ENCODE measurements at places on chromosomes 1 and 21. TPM values are rescaled to one million over a fixed set of nuclear protein-coding genes. Genes with fewer than 3 reads are reported as not detected.
A peak's percentile ranks its signal among the peaks of the same experiment; 100 is the strongest.

MAP1LC3C gene
- 10.8 TPM for total RNA-seq

DNA sequence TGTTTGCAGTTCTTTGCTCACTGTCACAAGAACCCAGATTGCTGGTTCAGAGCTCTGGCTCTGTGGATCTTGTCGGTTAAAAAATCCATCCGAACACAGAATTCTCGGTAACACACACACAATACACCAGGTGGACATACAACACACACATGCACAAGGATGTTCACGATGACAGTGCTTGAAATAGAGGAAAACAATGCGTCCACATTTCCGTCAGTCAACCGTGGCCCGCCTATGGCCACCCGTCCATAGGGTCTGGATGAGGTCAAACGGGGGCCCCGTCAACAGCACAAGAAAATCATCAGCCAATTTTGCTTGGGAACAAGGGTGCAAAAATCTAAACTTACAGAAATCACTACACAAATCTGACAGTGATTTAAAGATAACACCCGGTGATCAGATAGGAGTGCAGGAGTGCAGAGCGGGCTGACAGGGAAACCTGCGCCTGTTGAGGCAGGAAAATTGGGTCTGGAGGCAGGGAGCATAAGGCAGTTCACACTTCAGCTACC, 50.4 kb upstream of the SLC19A1 start:
- DNase-seq: no peak
- H3K4me3 ChIP-seq: no peak overlapping the region
- H3K27me3 ChIP-seq: peaks cover 3% of the 10 kb centered on the region
- H3K36me3 ChIP-seq: no peaks in the 10 kb centered on the region
- H3K27ac ChIP-seq: no peak overlapping the region

- no peaks in the 10 kb centered on the region for H3K27me3 ChIP-seq
- no peaks in the 10 kb centered on the region for H3K4me1 ChIP-seq
- H3K27ac ChIP-seq: no peak overlapping the region
- no peak for DNase-seq
Measured at GRCh38 chr1:170580636-170581440, 48.9 kb downstream of the GORAB start.

GRCh38 chr1:8118031-8118451, 91.9 kb upstream of the ERRFI1 start:
- H3K36me3 ChIP-seq: no peaks in the 10 kb centered on the region
- H3K27ac ChIP-seq: peak overlapping the region; percentile 88
- no peaks in the 10 kb centered on the region for H3K27me3 ChIP-seq
- DNase-seq: no peak
- H3K4me1 ChIP-seq: peaks cover 6% of the 10 kb centered on the region

GRCh38 chr1:112693821-112694220, 13.1 kb downstream of the RHOC start:
- no peaks in the 10 kb centered on the region for H3K36me3 ChIP-seq
- H3K27ac ChIP-seq: no peak overlapping the region
- no peak overlapping the region for H3K4me3 ChIP-seq
- no peaks in the 10 kb centered on the region for H3K4me1 ChIP-seq
- H3K27me3 ChIP-seq: no peaks in the 10 kb centered on the region

DNA sequence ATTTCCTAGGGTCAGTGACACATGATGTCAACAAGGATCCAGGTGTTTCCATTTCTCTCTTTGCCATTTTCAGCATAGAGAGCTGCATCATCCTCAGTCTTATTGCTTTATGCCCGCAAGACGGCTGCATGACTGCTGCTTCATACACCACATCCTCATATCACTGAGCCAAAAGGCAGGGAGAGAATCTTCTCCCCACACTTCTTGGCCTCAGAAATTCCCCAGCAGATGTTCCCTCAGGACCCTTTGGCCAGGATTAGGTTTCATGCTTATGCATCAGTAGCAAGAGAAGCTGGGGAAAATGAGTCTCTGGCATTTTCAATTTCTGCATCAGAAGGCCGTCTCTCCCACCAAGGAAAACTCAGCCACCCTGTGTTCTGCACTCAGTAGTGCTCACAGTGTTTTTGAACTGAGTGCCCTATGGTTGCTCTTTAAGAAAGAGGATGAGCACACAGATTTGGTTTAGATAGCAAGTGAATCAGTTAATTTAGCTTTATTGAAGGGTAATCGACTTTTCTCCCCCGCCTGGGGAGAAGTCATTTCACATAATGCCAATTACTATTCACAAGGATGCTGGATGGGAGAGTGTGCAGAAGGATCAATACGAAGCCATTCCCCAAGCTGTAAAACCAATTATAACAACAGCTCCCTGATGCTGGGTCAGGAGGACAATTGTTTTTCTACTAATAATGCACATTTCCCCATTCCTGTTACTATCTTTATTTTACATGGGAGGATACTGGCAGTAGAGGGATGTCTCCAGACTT, 360.2 kb downstream of the HHIPL2 start:
- no peak overlapping the region for H3K27ac ChIP-seq
- H3K27me3 ChIP-seq: no peaks in the 10 kb centered on the region
- no peaks in the 10 kb centered on the region for H3K4me1 ChIP-seq
- H3K36me3 ChIP-seq: no peaks in the 10 kb centered on the region

- H3K27ac ChIP-seq: no peak overlapping the region
- H3K27me3 ChIP-seq: no peaks in the 10 kb centered on the region
- no peaks in the 10 kb centered on the region for H3K4me1 ChIP-seq
- H3K4me3 ChIP-seq: no peak overlapping the region
Measured at GRCh38 chr1:30200161-30200560, 523.2 kb downstream of the MATN1 start.

DNA sequence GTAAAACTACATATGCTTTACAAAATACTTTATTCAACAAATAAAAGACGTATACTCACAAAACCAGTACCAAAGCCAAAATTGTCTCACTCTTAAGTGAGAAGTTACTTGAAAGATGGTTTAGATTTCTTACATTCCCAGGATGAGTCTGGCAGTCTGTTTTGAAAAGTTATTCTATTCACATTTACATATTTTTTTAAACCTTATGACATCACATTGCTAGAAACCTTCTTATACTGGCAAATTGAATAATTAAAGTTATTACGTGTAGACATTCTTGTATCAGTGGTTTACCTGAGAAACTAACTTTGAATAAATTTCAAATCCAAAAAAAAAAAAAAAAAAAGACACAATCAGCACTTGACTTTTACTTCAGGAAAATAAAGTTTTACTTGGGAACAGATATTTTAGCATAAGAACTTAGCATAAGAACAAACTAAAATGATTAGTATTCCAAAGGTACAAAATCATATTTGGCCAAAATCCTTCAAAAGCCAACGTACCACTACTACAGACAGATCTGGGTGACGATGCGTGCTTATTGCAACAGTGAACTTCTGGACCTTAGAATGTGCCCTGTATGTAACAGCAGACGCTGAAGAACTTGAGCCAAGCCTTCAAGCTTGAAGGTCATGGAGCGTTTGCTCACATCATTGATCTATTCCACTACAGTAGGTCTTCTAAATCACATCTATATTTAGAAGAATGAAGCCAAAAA, 2.5 kb downstream of the CDC42BPA start:
- H3K27ac ChIP-seq: no peak overlapping the region
- peak overlapping the region; percentile 93 for H3K4me3 ChIP-seq
- H3K27me3 ChIP-seq: no peaks in the 10 kb centered on the region

- H3K4me3 ChIP-seq: no peak overlapping the region
- no peak for DNase-seq
- no peaks in the 10 kb centered on the region for H3K4me1 ChIP-seq
- H3K27me3 ChIP-seq: no peaks in the 10 kb centered on the region
- no peak overlapping the region for H3K27ac ChIP-seq
Measured at GRCh38 chr1:40405812-40406211, 32.3 kb downstream of the SMAP2 start.

DNA sequence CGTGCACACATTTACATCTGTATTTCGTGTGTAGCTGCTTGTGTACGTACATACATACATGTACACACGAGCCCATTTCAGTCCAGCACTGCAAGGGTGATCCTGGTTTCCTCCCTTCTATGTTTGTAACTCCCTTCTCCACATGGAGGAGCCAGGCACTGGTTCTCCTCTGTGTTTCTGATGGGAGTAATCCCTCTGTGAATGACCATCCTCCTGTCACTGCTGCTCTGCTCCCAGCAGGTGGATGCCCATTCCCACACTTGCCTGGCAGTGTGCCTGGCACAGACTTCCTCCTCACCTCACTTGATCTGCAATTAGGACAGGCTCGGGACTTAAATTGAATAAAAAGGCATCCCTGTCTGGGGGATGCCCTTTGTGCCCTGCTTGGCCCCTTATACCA, 37.1 kb downstream of the TRAPPC10 start:
- no peak overlapping the region for H3K4me3 ChIP-seq
- no peak for DNase-seq
- no peaks in the 10 kb centered on the region for H3K27me3 ChIP-seq
- H3K4me1 ChIP-seq: no peaks in the 10 kb centered on the region
- H3K36me3 ChIP-seq: no peaks in the 10 kb centered on the region

DNA sequence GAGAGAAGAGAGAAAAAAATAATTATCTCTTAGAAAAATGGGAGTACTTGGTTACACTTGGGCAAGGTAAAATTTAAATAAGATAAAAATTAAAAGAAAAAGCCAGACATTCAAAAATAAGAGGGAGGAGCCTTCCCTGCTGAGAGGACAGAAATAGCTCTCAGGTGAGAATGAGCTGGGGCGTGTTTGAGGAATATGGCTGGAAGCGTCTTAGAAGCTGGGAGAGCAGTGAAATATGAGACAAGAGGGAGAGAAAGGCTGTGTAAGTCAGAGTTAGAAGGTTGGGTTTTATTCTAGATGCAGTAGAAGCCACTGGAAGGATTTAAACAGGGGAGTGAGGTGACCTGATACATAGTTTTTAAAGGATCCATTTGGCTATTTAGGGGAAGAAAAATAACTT, 154.2 kb upstream of the L1TD1 start:
- no peak overlapping the region for H3K27ac ChIP-seq
- no peaks in the 10 kb centered on the region for H3K27me3 ChIP-seq
- H3K36me3 ChIP-seq: no peaks in the 10 kb centered on the region
- H3K4me1 ChIP-seq: no peaks in the 10 kb centered on the region
- H3K4me3 ChIP-seq: no peak overlapping the region
- no peak for DNase-seq

DNA sequence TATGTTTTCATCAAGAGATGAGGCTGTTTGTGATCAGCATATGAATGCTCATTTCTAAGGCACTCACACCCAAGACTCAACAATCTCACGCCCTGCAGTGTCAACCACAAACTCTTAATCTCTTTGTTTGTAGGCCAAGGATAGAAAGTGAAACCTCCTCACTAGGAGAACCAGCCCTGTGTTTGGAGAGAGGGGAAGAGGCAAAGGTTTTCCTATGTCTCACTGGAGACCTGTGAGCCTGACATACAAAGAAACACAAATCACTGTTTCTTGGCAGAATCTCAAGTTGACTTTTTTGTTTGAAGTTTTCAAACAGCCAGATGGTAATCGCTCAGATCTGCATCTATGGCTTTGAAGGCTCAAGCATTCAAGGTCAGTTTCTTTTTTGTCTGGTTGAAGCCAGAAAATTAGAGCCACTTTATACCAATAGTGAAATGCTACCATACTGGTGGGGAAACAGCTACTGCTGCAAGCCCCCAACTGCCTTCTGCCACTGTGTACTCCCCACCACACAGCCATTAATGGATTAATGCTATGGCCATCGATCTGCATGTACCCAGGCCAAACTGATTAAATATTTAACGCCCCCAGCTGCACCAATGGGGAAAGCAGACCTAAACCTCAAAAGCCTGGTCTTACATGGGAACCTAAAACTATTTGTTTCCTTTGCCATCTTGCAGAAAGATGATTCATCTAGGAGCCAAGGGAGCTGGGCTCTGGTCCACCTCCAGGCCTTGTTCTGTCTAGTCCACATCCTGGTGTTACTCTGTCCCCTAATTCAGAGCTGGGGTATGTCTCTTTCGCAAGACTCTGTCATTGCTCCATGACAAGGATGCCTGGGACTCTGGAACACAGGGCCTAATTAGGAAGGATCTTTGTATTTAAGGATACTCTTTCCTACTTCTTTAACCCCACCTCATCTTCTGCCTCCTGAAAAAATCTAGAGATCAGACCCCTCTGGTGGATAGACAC, 16.3 kb downstream of the PDZK1 start:
- no peaks in the 10 kb centered on the region for H3K36me3 ChIP-seq
- H3K27me3 ChIP-seq: no peaks in the 10 kb centered on the region
- no peak overlapping the region for H3K4me3 ChIP-seq
- DNase-seq: peak; percentile 43
- no peaks in the 10 kb centered on the region for H3K4me1 ChIP-seq

- DNase-seq: no peak
- H3K4me1 ChIP-seq: peaks cover 12% of the 10 kb centered on the region
- no peaks in the 10 kb centered on the region for H3K36me3 ChIP-seq
- peak overlapping the region; percentile 96 for H3K4me3 ChIP-seq
- no peaks in the 10 kb centered on the region for H3K27me3 ChIP-seq
- peak overlapping the region; percentile 98 for H3K27ac ChIP-seq
Measured at GRCh38 chr1:8423269-8423691, 105.4 kb downstream of the SLC45A1 start.

GRCh38 chr1:101438359-101438758, 201.5 kb downstream of the S1PR1 start:
- no peaks in the 10 kb centered on the region for H3K4me1 ChIP-seq
- H3K4me3 ChIP-seq: no peak overlapping the region
- no peaks in the 10 kb centered on the region for H3K36me3 ChIP-seq
- no peaks in the 10 kb centered on the region for H3K27me3 ChIP-seq
- H3K27ac ChIP-seq: no peak overlapping the region

GRCh38 chr1:103160281-103160680, 52.0 kb upstream of the COL11A1 start:
- no peak for DNase-seq
- H3K36me3 ChIP-seq: no peaks in the 10 kb centered on the region
- no peak overlapping the region for H3K4me3 ChIP-seq
- no peaks in the 10 kb centered on the region for H3K4me1 ChIP-seq
- H3K27me3 ChIP-seq: no peaks in the 10 kb centered on the region
- no peak overlapping the region for H3K27ac ChIP-seq

DNA sequence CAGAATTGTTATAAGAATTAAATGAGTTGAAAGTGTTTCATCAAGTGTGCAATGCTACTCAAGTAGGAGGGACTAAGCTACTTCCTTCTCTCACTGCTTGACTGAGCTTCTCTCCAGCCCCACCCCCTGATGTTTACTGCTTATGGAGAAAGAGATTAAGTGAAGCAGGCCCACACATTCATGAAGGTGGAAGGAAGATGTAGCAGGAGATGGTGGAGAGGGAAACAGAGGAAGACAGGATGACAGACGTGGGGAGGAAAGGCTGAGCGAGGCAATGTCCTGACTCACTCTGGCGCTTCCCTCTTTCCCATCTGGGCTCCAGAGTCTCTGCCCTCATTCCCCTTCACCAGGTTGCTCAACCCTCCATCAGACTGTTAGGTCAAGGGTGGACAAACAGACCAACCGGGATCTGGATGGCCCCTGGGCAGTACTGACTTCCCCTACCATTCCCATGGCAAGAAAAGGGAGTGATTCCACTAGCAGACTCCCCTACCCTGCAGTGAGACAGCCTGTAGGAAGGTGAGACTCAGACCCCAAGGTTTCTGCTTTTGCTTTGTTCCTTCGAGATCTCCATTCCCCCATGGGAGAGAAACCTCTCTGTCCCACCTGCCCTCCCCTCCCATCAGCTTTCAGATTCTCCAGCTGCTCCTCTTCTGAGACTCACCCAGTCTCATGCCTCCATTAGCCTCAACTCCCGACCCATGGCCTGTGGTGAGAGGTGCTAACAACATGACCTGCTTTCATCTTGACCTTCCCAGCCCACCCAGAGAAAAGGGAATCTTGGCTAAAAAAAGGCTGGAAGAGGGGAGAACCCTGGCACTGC, 3.1 kb upstream of the ARHGEF2 start:
- H3K4me3 ChIP-seq: no peak overlapping the region
- DNase-seq: no peak
- peak overlapping the region; percentile 96 for H3K27ac ChIP-seq
- no peaks in the 10 kb centered on the region for H3K36me3 ChIP-seq
- H3K4me1 ChIP-seq: peaks cover 21% of the 10 kb centered on the region

GRCh38 chr1:228697207-228698016, 37.9 kb upstream of the RHOU start:
- H3K4me3 ChIP-seq: no peak overlapping the region
- peak; percentile 74 for DNase-seq
- H3K4me1 ChIP-seq: peaks cover 4% of the 10 kb centered on the region
- no peaks in the 10 kb centered on the region for H3K36me3 ChIP-seq
- H3K27ac ChIP-seq: no peak overlapping the region
- H3K27me3 ChIP-seq: no peaks in the 10 kb centered on the region
